ENCODE measurements at places on chromosomes 11 and 22.
A peak's percentile ranks its signal among the peaks of the same experiment; 100 is the strongest.

- DNase-seq = no peak
Observed at GRCh38 chr22:37260901-37261336, 16.9 kb upstream of the RAC2 start.

- DNase-seq = no peak
Observed at GRCh38 chr22:44409211-44409973, 88.6 kb downstream of the RTL6 start.

GRCh38 chr22:40024201-40025061 is 29.7 kb downstream of the FAM83F start:
- peak; percentile 61 for DNase-seq

DNA sequence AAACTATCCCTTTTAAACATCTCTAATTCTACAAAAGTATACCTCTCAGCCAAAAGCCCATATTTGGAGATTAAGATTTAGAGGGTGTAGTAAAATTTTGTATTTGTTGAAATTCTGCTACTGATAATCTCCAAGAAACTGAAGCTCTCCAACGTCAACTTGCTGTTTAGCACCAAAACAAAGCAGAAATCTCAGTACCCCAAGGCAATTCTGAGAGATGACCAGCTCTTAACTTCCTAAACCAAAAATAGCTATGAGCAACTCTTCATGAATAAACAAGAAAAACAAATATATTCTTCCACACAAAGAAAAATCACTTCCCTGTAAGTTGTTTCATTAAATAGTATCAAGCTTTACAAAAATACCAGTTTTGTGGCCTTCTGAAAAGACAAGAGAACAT is 13.3 kb downstream of the RRAS2 start:
- DNase-seq = no peak

GRCh38 chr11:17898782-17899181 is 114.1 kb downstream of the SERGEF start:
- DNase-seq = no peak

DNA sequence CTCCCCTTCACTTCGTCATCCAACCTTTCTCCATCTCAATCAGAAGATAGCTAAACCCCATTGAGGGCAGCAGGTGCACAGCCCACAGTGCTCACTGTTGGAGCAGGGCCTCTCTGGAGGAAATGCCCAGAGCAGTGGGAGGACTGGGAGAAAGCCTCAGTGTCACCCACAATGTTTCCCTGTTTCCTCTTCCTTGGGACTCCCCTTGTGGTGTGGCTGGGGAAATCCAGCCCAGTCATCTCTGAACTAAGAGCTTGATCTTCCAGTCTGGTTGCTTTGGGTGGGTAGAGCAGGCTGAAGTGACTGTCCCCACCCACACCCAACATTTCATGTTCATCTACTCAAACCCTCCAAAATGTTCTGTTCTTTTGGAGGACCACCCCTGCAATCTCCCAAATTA is 29.8 kb upstream of the EED start:
- DNase-seq = no peak

- no peak for DNase-seq
Observed at GRCh38 chr22:47294222-47294532, 531.7 kb downstream of the TBC1D22A start.

- no peak for DNase-seq
Observed at GRCh38 chr22:49170053-49170452, 657.6 kb downstream of the BRD1 start.

GRCh38 chr11:126483621-126484195 is 128.2 kb downstream of the ST3GAL4 start:
- DNase-seq = no peak

DNA sequence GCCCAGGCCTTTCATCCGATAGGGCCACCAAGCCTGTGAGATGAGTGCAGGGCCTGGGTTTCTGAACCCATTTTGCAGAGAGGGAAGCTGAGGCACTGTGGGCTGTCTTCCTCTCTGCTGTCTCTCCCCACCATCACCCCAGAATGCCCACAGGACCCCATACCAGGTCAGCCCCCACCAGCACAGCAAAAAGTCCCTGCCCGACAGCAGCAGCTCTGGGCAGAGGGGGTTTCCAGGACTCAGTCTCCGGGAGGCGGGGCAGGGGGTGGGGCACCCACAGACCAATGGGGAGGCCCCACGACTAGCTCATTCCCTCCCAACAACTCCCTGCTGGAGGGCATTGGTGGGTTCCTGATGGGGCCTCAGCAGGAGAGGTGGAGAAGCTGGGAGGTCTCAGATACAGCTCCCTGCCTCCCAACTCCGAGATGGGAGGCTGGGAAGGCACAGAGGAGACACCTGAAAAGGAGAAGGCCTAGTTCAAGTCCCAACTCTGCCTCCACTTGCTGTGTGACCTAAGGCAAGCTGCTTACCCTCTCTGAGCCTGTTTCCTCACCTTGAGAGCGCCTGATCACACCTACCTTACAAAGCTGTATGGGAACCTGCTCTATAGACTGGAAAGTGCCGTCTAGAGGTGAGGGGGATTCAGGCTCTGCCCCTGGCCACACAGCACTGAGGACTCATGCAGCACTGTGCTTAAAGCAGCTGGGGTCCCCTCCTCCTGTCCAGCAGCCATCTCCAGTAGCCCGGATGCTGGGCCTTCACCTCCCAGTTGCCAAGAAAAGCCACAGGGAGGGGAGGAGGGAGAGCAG is 3.5 kb downstream of the CBX7 start:
- DNase-seq = peak; percentile 26

DNA sequence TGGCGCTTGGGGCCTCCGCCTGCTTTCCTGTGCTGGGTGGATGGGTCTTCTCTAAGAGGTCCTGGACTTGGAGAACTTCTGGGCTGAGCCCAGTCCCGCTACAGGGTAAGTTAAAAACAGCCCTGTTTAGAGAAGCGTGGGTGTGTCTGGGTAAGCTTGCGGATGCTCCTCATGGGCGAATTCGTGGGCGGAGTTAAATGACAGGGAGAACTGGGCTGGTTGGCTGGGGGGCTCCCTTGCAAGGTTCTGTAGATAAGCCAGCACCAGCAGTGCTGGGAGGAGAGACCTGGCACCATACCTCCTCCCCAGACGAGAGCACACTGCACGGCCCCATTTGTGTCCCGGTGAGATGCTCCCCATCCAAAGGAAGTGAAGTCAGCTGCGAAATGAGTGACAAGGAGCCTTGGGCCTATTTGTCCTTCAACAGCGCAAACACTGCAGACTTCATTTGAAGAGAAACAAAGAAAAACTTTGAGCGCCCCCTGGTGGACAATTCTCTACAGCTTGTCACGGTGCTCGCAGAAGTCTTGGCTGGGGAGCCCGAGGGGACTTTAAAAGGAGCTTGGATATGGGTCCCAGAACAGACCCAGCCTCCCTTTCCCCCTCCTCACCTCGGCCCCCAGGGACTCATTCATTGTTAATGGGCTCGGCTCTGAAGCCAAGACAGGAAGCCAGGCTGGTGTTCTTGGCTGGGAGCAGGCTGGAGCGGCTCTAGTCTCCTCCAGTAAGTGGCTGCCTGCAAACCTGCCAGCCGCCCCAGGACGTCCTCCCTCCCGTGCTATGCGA is 39.5 kb downstream of the TP53I11 start:
- peak; percentile 83 for DNase-seq

DNA sequence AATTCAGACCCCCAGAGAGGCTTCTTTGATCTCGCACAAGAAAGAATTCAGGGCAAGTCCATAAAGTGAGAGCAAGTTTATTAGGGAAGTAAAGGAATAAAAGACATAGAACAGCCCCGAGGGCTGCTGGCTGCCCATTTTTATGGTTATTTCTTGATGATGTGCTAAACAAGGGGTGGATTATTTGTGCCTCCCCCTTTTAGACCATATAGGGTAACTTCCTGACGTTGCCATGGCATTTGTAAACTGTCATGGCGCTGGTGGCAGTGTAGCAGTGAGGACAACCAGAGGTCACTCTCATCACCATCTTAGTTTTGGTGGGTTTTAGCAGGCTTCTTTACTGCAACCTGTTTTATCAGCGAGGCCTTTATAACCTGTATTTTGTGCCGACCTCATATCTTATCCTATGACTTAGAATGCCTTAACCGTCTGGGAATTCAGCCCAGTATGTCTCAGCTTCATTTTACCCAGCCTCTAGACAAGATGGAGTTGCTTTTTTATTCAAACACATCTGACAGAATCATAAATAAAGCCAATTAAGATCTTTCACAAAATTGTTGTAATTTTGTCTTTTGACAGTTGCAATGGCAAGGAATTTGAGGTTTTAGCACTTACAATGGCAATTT is 7.6 kb downstream of the DDIAS start:
- DNase-seq = no peak

DNA sequence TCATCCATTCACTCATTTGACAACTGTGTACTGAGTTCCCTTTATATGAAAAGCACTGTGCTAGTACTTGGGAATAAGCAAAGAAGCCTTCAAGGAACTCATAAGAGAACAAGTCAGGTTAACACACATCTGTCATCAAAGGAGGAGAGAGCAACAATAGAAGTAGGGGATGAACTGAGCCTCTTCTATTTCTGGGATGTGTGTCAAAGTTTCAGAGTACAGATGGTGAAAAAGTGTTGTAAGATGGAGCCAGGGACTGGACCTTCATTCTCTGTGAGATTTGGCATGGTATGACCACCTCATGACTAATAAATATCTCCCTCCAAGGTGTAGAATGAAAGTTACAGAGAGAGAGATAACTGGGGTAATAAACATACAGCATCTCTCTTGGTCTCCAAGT is 349.8 kb upstream of the PLET1 start:
- DNase-seq = no peak

- no peak for DNase-seq
Observed at GRCh38 chr22:40410731-40411505, 40.5 kb downstream of the SGSM3 start.

GRCh38 chr22:50236731-50237409 is 8.0 kb downstream of the TUBGCP6 start:
- DNase-seq = no peak

DNA sequence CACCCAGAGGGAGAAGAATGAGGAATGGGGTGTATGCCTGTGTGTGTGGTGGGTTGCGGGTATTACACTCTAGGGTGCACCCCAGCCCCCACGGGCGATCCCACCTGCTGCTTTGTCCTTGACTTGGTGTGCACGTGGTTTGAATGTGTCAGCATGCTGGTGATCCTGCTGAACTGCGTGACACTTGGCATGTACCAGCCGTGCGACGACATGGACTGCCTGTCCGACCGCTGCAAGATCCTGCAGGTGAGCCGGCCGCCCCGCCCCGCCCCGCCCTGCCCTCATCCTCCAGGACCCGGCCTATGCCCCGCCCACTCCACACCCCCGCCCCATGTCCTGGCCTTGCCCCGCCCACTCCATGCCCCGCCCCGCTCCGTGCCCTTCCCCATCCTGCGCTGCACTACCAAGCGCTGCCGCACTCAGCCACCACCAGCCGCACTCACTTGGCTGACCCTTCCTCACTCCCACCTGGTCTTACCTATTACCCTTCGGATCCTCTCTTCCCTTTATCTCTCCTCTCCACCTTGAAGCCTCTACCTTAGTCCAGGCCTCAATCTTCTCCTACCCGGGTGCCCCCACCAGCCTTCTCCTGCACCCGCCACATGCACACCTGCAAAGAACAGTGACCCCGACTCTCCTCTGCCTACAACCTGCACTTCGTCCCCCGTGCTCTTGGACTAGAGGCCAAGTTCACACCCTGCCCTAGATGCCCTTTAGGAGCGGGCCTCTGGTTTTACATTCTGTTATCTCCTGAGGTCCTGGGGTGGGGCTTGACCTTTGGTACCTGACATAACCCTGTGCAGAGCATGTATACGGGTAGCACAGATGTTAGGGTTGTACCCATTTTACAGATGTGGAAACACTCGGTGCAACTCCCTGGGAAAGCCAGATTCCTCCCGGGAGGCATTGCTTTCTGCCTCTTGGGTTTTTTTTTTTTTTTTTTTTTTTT is 27.7 kb downstream of the CACNA1I start:
- no peak for DNase-seq

Data from substantia nigra (tissue), 51 donors.